ENCODE measurements at places on chromosomes 5 and 9.

DNA sequence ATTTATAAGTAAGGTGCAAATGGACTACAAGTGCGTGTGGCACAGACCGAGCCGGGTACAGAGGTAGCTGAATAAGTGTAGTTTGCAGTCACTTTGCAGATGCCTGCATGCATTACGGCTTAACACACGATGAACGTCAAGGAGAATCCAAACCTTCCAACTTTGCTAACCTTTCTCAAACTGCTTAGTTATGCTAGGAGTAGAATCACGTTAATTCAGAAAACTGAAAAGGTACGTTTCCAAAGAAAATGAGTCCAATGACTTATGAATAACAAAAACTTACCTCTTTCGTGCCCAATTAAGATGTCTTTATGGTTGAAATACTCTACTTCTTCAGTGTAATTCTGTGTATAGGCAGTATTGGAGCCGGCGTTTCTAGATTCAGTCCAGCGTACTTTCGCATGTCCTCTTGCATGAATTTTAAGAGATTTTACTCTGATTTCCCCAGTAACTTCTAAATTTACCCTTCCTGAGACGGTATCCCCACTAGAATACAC, 539 bp downstream of the ARRDC3 start:
- no peak for DNase-seq

DNA sequence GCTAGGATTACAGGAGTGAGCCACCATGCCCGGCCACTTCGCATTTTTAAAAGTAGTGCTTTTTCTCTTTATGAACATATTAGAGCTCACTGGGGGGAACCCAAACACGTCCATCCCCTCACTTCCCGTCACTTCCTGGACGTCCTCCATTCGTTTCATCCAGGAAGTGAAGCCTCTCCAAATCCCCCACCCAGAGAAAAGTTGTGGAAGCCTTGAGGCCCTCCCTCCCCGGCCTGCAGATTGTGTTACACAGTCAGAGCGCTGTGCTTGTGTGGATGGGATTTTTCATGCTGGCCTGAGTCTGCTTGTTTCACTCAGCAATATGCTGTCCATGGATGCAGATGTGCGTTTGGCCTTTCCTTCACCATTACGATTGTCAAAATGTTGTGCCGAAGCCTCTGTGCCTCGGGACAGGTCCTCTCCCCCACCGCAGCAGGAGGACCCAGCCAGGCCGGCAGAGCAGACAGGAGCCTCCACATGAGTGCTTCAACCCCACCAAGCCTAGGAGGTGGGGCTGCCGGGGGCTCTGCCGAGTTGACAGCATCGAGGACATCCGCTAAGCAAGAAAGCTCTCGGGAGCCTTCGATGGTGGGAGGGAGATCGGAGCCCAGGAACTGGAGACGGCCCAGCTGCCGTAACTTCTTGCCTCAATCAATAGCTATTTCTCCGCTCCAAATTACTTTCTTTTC, 121.6 kb upstream of the PPP1R26 start:
- no peak for DNase-seq

DNA sequence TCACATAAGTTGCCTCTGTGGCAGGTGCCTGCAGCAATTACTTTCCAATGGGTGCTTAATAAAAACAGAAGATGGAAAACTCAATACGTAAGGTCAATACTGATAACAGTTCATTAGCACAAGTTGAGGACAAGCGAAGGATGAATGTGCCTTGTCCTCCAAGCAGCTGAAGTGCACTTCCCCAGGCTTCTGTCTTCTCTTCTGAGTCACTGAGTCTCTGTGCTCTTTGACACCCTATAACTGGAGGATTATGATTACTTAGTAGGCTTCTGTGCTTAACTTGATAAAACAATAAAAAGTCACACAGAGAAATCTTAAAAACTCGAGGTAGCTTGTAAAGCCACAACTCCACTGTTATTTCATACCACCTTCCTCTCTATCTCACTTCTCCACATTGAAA, 216.6 kb upstream of the ADCY2 start:
- no peak for DNase-seq

GRCh38 chr5:143041461-143041860, 271.3 kb downstream of the ARHGAP26 start:
- no peak for DNase-seq

- no peak for DNase-seq
Measured at GRCh38 chr9:18297056-18297841, 176.7 kb upstream of the ADAMTSL1 start.

- no peak for DNase-seq
Measured at GRCh38 chr9:26331223-26331622, 561.4 kb downstream of the CAAP1 start.
